ENCODE measurements at places on chromosomes 13 and 19. TPM values are rescaled to one million over a fixed set of nuclear protein-coding genes. Genes with fewer than 3 reads are reported as not detected.

DNA sequence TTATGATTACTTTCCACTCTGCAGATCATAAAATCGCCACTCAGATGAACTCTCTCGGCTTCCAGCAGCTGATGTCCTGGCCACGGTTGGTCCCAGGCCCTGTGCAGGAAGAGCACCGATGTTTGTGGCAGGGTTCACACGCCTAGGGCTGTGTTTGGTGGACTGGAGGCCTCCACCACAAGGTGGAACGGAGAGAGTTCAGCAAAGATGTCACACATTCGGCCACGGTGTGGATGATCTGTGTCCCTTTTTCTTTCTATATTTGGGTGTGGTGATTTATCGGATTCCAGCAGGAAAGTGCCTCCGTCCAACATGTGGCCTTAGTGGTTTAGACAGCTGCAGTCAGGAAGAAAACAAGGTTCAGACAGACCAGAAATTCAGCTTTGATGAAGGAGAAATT lies 521 bp upstream of the SHISA2 start:
- DNase-seq, result peak; percentile 45

DNA sequence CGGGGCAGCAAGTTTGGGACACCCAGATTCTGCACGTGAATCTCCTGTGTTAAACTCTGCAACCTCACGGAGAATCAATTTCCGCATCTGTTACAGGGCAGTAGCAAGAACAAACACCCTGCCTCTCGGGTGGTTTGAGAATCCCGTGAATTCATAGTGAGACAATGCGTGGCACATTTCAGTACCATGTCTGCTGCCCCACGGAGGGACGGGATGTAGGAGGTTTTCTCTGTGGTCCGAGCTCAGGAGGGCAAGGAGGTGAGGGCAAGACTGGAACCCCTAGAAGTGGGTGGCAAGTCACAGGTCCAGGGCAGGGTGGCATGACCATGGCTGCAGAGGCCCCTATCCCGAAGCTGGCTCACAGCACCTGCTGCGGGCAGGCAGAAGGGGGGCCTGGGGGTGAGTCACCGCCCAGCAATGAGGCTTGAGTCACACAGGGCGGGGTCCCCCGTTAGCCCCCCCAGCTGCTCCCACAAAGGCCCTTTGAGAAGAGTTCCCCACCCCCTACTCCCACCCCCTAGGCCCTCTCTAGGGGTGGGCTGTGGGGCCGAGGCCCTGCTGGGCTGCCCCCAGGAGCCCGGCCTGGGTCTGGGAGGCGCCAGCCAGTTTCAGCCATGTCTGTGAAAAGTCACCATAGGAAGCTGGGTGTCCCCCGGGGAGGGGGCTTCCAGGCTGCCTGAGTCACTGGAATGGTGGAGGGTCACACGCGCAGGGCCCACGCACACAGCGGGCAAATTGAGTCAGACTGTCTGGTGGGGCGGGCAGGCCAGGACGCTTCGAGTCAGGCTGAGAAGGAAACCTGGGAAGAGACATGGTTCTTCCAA lies 25.8 kb upstream of the NANOS3 start:
- DNase-seq, result no peak

C19orf67 gene
- total RNA-seq, result not detected

FKBP8 gene
- total RNA-seq, result 115 TPM
